ENCODE measurements at places on chromosomes 2 and 18.

DNA sequence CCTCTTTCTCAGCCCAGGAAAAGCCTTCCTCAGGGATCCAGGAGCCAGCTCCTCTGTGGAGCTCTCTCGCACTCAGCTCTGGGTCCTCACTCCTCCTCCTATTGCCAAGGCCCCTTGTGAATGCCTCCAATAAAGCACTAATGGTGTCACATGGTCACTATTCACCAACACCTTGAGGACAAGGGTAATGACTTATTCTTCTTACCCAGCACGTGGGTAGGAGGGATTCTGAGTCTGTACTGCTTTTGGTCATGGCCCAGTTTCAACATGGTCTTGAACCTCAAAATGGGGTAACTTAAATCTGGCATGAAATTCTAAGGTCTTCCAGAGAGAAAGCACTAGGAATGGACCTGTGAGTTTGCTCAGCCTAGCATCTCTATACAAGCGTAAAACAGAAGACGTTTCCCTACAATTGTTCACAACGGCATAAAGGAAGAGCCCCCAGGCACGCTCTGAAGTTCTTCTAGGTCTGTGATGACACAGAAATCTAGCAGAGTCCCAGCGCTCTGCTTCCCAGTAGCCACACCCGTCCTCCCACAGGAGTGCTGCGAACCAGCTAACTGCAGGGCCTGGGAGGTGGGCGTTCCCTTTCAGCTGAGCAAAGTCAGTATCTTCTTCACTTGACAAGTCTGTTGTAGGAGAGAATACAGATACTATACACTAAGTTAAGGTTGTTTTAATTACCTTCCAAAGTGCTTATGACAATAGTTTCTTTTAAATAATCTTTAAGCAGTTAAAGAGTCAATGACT lies 14.6 kb upstream of the KIDINS220 start:
- DNase-seq = no peak

GRCh38 chr2:10454505-10454904 lies 6.4 kb upstream of the ODC1 start:
- no peak for DNase-seq

DNA sequence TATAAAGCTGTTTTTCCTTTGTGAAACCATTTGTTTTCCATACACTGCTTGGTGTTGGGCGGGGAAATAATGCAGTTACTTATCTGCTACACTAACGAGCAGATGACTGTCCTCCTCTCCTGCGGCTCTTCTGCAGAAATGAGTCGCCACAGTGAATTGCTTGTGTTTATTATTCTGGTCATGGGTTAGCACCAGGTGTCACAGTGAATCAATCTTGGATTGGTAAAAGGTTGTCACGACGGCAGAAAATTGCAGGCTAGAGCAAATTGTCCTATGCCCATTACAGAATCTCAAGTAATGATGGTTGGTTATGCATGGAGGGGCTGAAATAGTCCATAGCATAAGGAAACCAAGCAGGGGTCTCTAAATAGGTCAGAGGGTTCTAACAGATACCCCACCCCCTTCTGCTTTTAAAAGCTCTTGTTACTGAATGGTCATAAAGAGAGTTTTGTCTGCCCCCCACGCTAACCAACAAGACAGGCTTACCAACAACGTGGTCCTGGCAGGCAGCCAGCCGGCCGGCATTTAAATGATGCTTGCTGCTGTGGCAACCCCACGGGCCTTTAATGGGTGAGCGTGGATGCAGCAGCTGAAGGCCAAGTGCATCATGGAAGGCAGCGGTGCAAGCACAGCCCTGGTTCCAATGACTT lies 29.5 kb downstream of the RAB31 start:
- no peak for DNase-seq

DNA sequence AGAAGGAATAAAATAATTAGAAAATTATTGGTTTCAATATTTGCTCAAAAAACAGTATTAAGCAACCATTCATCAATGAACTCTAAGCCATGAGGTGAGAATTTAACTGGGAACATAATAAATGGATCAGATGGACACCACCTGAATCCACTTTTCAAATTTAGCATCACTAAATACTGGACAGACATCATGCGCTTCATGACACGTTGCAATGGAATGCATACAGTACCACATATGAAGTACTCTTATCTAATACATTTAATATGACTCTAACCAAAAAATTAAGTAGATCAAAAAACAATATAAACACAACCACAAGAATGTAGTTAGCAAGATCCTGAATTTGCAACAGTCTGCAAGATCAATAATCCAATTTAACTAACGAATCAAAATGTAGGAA lies 76.6 kb downstream of the COBLL1 start:
- DNase-seq = no peak

DNA sequence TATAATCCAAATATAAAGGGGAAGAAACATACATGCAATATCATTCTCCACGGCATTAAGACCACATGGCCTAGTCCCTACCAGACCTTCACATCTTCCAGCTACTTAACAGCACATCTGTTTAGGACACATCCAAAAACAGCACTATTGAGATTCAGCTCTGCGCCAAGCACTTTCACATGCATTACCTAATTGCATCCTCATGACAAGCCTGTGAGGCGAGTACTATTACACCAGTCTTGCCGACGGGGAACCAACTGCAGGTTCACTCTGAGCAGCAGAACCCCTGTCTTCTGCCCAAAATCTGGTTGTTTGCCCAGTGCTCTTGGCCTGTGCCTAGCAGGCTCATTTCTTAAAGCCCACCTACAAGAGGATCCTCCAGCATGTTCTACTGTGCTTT lies 66.7 kb downstream of the AAK1 start:
- DNase-seq = no peak

GRCh38 chr18:32548688-32549087 lies 78.0 kb upstream of the GAREM1 start:
- DNase-seq = no peak

DNA sequence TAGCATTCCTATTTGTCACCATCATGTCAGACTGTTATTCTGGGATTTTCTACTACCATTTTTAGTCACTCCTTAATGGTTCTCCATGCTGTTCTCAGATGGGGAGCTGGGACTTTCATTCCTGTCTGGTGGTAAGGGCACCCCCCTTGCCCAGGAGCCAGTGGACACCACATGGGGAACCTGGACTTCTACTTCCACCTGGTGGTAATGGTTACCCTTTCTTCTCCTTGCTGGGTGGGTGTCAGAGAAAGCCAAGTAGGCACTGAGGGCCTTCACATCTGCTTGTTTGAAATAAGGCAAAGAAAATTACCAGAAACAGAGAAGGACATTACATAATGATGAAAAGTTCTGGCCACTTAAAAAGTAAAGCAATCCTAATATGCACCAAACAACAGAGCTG lies 239.8 kb downstream of the FHOD3 start:
- no peak for DNase-seq

- DNase-seq = no peak
These were observed 504.5 kb upstream of the VRK2 start for GRCh38 chr2:57542081-57542480.

DNA sequence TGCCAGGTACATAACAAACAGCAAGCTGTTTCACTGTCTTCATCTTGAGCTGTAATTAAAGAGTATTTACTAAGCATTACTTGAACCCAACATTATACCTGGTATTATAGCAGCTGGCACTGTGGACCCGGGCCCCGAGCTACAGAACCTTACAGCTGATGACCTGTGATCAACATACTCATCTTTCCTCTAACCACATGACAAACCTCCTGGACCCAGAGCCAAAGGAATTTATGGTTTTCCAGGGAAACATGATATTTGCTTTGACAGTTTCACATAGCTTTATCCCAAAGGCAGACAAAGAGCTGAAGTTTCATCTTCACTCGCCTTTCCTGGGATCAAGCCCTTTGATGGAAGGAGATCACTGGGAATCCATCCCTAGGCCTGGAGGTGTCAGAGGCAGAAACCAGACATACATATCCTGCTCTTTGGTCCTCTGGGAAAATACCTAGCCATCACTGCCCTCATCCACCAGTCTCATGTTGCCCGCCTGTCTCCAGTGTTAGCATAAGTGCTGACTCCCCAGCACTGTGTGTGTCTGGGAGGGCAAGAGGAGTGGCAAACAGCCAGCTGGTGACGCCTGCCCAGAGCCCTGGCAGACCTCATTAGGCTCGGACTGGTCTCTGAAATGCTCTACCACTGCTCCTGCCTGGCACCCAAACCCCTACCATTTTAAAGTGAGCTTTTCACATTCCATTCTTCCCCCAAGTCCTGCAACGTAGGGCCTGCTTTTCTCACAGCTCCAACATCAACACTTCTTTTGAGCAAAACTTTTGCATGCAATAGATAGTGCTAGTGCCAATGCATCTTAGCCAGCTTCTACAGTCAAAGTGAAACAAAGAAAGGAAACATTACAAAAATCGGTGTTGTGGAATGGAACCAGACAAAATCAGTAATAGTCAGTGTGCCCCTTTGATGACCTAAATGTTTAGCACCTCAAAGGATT lies 138.8 kb upstream of the CTAGE1 start:
- DNase-seq = no peak

DNA sequence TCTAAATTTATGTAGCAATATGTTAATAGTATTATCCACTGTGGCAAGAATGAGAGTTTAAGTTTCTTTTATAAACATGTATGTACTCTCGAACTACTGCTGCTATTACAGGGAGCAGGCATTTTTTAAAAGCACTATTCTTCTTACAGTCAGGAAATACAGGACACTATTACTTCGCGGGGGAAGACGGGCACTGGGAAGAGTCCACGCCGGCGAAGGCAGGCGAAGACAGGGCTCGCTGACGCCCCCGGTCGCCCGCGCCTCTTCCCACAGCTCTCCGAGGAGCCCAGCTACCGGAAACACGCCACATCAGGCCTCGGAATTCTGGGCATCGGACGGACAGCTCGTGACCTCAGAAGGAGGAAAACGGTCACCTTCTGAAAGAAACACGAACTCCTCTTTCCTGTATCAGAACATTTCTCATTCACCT lies 90.2 kb downstream of the FAM161A start:
- no peak for DNase-seq

- no peak for DNase-seq
These were observed 694.7 kb downstream of the ARHGAP15 start for GRCh38 chr2:143823876-143824275.

DNA sequence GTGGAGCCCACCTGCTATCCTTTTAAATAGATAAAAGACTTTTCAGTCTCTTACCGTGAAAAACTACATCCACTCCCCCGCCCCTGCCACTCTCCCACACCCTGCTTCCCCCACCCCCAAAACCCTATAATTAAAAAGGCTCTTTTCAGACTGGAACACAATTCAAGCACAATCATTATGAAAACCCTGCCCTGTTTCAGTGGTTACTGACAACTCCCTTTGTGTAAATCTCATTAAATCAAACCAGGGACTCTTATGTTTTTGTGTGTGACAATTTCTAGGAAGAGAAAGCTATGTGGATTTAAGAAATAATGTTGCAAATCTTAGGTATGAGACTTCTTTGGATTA lies 21.0 kb upstream of the ZNF532 start:
- DNase-seq = no peak

DNA sequence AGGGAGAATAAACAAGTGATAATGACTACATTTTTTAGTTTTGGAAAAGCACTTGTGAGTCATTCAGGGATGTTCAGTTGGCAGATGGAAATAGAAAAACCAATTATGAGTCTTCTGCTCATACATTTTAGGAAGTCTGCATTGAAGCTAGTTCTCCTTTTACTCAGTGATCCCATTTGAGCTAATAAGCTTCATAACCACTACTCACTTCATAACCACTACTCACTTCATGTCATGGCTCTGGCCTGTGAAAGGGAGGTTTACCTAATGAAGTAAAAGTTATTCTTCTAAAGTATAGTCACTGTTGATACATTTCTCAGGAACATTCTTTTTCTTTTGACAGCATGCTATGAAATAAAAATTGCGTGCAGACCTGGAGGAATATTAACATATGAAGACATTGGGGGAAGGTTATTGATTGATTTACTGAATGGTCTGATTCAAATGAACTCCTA lies 948.7 kb downstream of the TSN start:
- DNase-seq = no peak

- DNase-seq = no peak
These were observed 82.2 kb upstream of the LTBP1 start for GRCh38 chr2:32864334-32865111.

DNA sequence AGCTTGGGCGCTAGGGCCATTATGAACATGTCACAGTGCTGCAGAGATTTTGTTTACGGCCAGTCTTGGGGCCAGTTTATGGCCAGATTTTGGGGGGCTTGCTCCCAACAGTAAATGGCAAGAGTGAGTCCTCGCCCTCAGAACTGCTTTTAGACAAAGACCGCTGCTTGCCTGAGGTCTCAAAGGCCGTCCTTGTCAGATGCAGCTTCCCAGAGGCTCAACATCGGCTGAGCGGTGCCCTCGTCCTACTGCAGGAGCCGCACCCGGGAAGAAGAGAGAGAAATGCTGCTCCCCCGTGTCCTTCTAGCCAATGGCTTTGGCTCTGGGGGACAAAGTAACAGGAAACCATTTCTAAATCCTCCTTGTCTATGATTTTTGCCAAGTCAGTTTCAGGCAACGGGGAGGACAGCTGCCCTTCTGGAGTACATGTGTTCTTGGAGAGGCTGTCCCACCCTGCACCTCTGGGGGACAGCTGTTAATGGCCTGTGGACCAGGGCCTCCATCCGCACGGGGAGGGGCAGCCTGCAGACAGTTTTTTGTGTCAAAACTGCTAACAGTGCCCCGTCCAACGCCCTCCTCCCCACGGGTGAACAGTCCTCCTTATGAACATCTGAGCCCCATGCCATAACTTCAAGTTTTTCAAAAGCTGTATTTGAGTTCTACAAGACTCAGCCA lies 66.1 kb downstream of the C18orf63 start:
- no peak for DNase-seq

DNA sequence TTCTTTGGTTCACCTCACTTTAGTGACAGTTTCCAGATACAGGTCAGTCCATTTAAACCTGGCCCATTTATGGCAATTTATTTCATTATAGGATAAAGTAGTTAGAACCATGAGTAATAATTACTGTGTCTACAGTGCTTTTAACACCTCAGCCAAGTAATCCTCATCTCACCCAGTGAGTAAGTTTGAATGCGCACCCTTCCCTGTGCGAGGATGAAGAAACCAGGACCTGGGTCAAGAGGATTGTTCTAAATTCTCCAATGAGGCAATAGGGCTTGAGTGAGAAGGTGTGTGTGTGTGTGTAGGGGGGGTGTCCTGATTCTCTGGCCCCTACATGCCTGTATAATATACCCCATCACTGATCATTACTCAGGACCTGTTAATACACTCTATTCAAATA lies 854 bp upstream of the MYO1B start:
- DNase-seq = no peak

- no peak for DNase-seq
These were observed 101.3 kb downstream of the RAD51AP2 start for GRCh38 chr2:17416884-17417391.

DNA sequence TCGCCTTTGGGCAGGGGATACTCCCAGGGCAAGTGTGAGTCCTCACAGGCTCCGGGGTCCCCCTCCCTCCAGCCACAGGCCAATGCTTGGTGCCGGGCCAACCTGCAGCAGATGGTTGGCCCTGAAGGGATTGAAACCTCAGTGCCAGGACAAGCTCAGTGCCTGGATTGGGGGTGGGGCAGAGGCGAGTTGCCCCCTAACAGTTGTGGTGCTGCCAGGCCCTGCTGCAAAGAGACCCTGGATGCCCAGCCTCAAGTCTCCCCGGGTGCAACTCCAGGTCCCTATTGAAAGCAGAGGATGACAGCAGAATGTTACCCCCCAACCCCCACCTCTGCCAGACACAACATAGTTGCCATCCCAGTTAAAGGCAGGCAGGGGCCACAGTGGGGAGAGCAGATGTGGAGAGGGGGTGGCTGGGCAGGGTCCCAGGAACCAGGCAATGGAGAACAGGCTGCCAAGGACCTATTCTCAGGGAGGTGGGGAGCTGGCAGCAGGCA lies 9.5 kb upstream of the RNF103 start:
- DNase-seq = no peak
